Activated CD8-positive, alpha-beta T cell treated with anti-CD3 and anti-CD28 coated beads for 36 hours (primary cell): ENCODE measurements at places on chromosomes 16 and 17. TPM values are rescaled to one million over a fixed set of nuclear protein-coding genes. Genes with fewer than 3 reads are reported as not detected.

- DNase-seq, result no peak
Measured at GRCh38 chr17:11589716-11590115, 8.6 kb upstream of the DNAH9 start.

MKS1 gene
- 24.8 TPM for total RNA-seq

HSPB9 gene
- total RNA-seq, result not detected

CCL22 gene
- total RNA-seq, result 7.4 TPM

HIC1 gene
- total RNA-seq, result 35.1 TPM
